Glomerular endothelial cell (primary cell): ENCODE measurements at places on chromosomes 3 and 15. TPM values are rescaled to one million over a fixed set of nuclear protein-coding genes. Genes with fewer than 3 reads are reported as not detected.

Gene MYRIP
- total RNA-seq = 1.9 and 2.3 TPM in 2 replicates

Gene ST8SIA2
- total RNA-seq = 1.6 TPM in 1 of 2 replicates, not detected in the other

Gene ARRDC4
- total RNA-seq = 8.0 and 8.4 TPM in 2 replicates

Gene CIB2
- 1.9 and 7.5 TPM in 2 replicates for total RNA-seq

Gene CCDC39
- total RNA-seq = 0.06 TPM in 1 of 2 replicates, not detected in the other

Gene CHRFAM7A
- 0.44 and 1.1 TPM in 2 replicates for total RNA-seq

Gene PTX3
- 317 and 450 TPM in 2 replicates for total RNA-seq

Gene GOLGA8J
- not detected in 2 replicates for total RNA-seq

Gene SERPINI2
- not detected in 2 replicates for total RNA-seq

Gene ZBTB20
- total RNA-seq = 14.5 and 28.5 TPM in 2 replicates

Gene CTXN2
- not detected in 2 replicates for total RNA-seq

Gene LRRK1
- total RNA-seq = 11.2 and 14.7 TPM in 2 replicates

GRCh38 chr3:69770219-69770618, 31.0 kb downstream of the MITF start:
- no peak for DNase-seq

DNA sequence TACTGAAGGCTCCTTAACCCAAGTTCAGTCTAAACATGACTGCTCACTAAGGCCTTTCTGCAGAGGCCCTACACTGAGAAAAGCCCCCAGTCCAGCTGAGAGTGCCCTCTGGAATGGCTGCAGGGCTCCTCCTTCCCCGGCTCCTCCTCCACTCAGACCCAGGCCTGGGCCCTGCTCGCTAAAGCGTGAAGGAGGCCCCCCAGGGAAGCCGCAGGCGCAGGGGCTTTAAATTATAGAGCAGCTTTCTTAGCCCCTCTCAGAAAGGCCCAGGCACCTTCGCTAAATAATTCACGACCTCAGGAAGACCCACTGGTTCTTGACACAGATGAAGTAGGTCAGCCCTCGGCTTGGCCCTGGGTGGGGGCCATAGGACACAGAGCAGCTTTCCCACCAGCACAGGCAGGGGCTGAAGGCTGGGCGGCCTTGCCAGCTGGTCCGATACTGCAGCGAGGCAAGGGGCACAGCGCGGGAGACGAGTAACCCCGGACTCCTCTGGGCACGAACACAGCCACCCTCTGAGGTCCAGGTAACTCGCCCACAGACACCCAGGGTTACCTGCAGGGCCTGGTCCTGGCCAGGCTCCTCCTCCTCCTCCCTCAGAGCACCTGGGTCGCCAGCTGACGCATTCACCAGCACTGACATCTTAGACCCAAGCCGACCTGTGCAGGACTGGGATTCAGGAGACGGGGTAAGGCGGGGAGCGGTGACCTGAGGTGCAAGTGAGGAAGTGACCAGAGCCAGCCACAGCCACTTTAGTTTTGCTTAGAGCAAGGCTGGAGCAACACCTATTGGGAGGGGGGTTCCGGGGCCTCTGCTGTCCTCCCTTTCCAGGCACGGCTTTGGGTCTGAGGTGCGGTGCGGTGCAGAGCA, 36.9 kb downstream of the RBPMS2 start:
- DNase-seq = no peak

DNA sequence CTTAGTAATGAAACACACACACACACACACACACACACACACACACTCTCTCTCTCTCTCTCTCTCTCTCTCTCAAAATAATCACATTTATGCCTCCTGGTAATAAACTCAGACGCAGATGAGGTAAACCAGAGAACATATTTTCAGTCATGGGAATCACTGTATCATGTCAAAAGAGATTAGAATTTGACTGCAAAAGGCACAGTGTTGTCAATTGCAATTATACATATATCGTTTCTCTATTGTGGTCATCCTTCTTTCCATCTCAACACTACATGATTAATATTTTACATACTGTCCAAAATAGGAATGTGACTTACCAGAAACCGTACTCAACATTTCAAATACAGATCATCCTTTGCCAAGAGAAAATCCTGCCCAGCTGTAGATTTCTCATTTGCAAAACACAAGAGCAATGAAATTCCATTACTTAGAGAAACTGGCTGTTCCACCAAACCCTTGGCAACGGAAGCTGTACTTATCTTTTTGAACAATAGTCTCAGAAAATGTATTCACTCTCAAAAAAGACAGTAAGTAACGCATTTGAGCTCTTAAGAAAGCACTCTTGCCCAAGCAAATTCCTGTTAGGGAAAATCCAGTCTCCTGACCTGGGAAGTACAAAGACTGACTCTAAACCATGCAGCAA, 24.3 kb downstream of the PDZRN3 start:
- no peak for DNase-seq

- no peak for DNase-seq
Measured at GRCh38 chr3:110608566-110608965, 463.1 kb upstream of the NECTIN3 start.

DNA sequence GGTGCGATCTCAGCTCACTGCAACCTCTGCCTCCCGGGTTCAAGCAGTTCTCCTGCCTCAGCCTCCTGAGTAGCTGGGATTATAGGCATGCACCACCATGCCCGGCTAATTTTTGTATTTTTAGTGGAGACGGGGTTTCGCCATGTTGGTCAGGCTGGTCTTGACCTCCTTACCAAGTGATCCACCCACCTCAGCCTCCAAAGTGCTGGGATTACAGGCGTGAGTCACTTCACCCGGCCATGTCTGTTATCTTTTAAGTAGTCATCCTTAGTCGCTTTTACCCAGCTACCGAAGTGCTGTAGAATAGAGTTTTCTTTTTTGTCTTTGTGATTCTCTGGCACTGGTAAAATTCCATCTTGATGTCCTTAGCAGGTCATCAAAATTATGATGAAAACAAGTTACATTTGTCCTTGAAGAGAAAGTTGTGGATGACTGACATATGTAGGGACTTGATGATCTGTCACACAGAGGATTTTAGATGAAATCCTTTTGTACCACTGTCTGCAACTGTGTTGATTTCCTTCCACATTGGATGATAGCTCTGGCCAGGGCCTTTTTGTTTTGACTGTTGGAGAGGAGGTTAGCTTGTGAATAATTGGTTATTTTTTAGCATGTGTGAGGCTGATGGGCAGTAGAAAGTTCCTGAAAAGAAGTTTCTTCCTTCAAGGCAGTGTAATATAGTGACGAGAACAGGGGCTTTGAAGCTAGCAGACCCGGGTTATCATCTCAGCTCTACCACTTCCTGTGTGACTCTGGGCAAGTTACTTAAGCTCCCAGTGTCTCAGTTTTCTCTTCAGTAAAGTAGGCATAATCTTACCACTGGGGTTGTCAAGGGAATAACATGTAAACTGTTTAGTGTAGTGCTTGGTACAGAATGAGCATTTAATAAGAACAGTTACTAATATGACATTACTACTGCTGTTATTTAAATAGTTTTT, 18.8 kb downstream of the ATG7 start:
- no peak for DNase-seq

DNA sequence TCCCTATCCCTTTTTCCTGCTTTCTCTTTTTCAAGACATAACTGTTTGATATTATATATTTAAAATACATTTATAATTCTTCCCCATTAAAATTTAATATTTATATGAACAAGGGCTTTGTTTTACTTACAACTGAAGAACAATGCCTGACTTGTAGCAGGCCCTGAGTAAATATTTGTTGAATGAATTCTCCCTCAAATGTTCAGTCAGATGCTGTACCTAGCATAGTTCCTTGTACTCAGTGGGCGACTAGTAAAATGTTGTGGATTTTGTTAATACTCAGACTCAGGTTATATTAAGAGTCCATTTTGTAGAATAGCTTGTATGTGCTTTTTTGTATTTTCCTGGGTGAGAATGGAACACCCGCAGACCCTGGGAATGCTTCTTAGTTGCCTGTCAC, 69.1 kb downstream of the SEC22A start:
- DNase-seq = no peak

GRCh38 chr15:69524296-69524695, 71.7 kb downstream of the RPLP1 start:
- no peak for DNase-seq

DNA sequence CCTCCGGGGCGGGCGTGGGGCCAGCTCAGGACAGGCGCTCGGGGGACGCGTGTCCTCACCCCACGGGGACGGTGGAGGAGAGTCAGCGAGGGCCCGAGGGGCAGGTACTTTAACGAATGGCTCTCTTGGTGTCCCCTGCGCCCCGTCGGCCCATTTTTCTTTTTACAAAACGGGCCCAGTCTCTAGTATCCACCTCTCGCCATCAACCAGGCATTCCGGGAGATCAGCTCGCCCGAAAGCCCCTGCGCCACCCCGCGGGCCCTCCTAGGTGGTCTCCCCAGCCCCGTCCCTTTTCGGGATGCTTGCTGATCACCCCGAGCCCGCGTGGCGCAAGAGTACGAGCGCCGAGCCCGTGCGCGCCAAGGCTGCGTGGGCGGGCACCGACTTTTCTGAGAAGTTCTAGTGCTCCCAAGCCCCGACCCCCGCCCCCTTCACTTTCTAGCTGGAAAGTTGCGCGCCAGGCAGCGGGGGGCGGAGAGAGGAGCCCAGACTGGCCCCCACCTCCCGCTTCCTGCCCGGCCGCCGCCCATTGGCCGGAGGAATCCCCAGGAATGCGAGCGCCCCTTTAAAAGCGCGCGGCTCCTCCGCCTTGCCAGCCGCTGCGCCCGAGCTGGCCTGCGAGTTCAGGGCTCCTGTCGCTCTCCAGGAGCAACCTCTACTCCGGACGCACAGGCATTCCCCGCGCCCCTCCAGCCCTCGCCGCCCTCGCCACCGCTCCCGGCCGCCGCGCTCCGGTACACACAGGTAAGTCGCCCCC, at the start of gene THBS1:
Gene THBS1, plus strand, starts transcription at position 595 of the 757 bp plus-strand sequence. CDS start 779 bp downstream, outside the sequence.
- DNase-seq = peak; percentile 42

DNA sequence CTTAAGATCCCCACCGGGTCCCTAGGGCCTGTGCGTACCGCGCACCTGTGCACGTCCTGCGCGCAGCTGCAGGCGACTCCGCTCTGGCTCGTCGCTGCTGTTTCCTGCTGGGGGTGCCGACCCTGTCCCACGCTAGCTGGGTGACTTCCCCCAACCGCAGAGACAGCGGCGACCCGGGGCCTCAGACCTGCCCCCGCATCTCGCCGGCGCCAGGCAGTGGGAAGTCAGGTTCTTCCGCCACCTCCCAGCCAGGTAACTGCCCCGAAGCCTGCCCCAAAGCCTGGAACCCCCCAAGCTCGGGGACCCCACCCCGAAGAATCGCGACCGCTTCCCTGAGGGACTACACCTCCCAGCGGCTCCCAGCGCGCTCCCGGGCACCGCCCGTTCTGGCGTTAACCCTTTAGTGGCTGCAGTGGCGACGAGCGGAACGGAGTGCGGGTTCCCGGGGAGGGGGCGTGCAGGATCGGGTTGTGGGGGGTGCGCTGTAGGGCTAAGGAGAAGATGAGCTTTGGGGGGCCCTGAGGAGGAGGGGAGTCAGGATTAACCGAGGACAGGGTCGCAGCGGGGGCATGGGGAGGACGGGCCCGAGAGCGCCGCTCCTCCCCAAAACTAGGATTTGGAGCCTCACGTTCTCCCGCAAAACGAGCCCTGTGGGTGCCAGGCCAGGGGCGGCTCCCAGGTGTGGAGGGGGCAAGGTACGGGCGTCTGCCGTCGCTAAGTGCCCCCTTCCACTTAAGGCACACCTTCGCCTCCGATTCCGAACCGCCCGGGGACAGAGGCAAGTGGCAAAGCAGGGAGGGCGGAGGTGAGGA, 589 bp downstream of the NEIL1 start:
- DNase-seq = no peak

GRCh38 chr15:75403892-75404291, 35.5 kb upstream of the MAN2C1 start:
- DNase-seq = no peak

DNA sequence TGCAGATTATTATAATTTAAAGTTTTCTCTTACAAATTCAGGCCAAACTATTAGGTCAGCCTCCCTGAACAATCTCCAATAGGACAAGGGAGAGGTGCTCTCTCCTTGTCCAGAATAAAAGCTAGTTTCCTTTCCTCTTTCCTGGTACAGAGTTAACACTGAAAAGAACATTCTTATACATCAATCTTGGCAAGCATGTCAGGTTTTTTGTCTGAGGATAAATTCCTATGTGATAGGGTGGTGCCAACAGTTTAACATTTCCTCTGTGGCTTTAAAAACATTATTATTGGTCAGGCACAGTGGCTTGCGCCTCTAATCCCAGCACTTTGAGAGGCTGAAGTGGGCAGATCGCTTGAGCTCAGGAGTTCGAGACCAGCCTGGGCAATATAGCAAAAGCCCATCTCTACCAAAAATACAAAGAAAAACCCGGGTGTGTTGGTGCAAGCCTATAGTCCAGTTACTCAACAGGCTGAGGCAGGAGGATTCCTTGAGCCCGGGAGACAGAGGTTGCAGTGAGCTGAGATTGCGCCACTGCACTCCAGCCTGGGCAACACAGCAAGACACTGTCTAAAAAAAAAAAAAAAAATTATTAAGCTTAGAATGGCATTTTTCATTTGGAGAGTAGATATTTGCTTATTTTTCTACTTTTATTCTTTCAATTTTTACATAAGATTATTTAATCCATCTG, 13.7 kb upstream of the ULK4 start:
- no peak for DNase-seq

DNA sequence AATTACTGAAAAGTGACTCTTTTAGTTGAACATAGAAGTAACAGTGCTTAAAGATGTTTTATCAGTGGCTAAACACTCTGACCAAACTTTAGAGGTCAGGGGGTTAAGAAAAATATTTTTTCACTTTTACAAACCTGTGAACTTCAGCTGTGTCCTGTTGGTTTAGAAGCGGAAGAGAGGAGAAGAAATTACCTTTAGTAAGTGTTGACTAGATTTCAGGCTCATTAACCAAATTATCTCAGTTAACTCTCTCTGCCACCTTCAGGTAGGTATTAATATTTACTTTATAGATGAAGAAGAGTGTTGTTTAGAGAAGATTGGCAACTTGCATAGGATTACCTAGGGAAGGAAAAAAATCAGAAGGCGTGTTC, 151.9 kb upstream of the CMC1 start:
- DNase-seq = no peak

- DNase-seq = no peak
Measured at GRCh38 chr3:82410366-82410765, 648.9 kb upstream of the GBE1 start.

GRCh38 chr3:120064641-120065040, 29.6 kb downstream of the GSK3B start:
- no peak for DNase-seq

GRCh38 chr15:89487791-89488190, 8.6 kb downstream of the RHCG start:
- DNase-seq = no peak

DNA sequence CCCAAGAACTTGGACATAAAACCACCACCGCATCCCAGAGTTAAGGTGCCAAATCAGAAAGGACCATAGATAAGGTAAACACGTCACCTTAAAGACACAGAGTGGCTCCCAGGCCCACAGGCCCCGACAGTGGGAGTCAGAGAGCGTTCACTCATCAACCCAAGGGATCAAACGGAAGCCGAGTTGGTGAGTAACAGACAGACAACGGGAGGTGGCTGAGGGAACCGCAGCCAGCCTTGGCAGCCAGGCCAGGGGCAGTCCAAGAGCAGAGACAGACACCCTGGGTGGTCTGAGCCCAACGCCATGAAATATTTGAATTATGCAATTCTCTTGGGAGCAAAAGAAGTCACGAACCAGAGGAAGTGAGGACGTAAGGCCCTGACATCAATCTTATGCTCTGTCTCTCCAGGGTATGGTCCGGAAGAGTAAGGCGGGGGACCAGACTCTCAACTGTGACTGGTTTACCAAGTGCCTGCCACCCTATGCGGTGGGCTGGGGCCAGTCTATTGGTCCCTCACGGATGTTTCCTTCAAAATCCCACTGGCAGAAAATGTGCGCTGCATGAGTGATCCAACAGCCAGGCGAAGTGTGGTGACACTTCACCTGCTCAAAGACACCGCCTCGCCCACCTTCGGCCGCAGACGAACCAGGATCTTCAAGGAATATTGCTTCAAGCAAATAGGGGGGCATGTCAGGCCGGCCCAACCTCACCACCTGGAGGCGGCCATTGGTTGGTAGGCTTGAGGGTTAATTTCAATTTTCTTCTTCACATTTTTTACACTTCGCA, 34.3 kb downstream of the TMEM44 start:
- DNase-seq = no peak
